ENCODE measurements at places on chromosomes 12 and 14. TPM values are rescaled to one million over a fixed set of nuclear protein-coding genes. Genes with fewer than 3 reads are reported as not detected.

- DNase-seq, result no peak
Observed at GRCh38 chr12:131564845-131565244, 146.0 kb upstream of the SFSWAP start.

JDP2 gene
- 38.0 TPM for polyA plus RNA-seq

DNA sequence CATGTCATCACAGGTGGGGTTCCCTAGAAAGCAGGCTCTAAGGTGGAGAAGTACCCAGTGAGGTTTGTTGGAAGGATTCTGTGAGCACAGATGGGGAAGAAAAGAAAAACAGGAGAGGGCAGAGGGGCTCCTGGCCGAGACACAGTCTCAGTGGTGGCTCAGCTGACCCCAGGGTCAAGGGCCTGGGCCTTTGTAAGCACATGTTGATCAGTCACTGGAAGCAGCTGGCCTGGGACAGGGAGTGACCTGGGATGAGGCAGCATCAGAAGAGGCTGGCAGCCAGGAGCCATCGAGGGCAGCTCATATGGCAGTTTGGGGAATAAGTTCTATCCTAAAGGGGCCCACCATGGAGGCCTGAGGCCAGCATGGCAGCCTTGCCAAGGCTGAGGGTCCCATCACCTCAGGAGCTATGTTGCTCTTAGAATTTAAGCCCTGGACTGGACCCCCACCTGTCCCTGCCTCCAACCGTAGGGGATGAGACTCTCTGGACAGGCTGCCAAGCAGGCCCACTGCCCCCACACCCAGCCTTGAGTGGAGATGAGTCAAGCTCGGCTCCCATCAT, 6.3 kb upstream of the TMEM179 start:
- DNase-seq, result no peak

- DNase-seq, result peak; percentile 18
Observed at GRCh38 chr12:67942724-67943123, 46.5 kb upstream of the IFNG-AS1 start.

EGLN3 gene
- polyA plus RNA-seq, result 2.6 TPM

OASL gene
- 7.8 TPM for polyA plus RNA-seq

DNA sequence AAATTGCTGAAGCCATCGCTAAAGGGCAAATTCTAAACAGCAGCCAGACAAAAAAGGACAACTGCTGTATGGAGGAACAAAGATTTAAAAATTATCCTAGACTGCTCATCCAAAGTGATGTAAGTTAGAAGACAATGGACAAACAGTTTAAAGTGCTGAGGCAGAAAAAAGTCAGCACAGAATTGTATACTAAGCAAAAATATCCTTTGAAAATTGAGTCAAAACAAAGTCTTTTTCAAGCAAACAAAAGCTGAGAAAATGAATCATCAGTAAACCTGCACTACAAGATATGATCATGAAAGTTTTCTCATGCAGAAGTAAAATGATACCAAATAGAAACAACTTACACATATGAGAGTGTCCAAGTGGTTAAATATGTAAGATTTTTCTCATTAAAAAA, 43.6 kb downstream of the EML5 start:
- no peak for DNase-seq

- no peak for DNase-seq
Observed at GRCh38 chr14:93957333-93957710, 19.0 kb downstream of the ASB2 start.
